Ecto neural progenitor cell (in vitro differentiated cells): ENCODE measurements at places on chromosomes 13 and 19.

DNA sequence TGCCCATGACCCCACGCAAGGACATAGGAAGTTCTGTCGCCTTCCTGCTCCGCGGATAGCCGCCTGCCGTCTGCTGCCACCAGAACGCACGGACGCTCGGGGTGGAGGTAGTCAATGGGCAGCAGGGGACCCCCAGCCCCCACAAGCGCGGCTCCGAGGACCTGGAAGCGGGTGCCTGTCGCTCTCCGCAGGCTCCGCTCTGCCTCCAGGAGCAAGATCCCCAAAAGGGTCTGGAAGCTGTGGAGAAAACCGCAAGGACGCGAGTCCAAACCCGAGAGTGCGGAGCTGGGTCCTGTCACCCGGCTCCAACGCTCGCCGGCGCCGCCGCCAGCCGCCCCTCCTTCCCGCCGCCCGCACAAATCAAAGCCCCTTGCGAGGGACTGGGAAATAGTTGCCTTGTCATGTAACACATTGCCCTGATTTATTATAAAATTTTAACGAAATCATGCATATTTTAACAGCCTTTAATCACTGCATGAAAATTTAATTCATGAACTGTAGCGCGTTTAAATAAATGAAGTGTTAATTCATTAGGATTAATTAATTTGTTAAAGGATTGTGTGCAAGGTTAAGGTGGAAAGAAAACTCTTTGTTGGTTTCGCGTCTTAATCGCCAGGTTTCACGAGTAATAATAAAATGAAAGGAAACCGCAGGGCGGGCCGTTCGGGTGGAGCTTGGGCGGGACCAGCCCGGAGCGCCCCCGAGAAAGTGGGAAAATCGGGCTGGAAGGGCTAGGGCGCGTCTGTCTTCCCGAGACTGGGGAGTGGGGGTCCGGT lies 5.5 kb upstream of the POU4F1 start:
- peak; percentile 59 for DNase-seq

DNA sequence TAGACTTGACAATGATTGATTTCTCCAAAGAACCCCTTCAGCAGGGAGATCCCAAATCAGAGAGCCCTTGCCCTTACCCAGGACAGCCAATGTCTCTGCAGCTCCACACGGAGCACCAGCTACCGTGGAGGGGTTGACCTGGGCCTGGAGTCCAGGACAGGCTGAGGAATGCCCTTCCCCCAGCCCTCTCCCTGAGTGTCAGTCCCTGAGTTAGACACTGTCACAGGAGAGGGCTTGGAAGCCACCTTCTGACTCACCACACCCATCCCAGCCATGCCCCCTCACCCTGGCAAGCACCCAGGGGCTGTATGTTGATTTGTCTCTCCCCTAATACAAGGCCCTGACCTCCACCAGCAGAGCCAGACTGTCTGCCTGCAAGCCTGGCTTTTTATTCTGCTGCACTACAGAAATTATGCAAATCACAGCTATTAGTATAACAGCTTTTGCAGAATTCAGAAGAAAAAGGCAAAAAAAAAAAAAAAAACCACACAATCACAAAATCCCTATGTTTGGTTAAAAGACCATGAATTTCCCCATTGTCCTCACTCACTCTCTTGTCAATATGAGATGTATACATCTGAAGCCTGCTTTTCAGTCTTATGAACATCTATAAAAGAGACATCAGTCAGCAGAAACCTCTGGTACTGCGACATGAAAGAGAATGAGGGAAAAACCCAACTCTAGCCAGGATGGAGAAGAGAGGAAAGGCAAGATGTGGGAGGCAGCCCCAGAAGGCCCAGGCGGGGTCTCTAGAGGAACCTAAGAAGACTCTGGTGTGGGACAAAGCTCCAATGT lies 240.7 kb downstream of the UQCRFS1 start:
- DNase-seq, result no peak

DNA sequence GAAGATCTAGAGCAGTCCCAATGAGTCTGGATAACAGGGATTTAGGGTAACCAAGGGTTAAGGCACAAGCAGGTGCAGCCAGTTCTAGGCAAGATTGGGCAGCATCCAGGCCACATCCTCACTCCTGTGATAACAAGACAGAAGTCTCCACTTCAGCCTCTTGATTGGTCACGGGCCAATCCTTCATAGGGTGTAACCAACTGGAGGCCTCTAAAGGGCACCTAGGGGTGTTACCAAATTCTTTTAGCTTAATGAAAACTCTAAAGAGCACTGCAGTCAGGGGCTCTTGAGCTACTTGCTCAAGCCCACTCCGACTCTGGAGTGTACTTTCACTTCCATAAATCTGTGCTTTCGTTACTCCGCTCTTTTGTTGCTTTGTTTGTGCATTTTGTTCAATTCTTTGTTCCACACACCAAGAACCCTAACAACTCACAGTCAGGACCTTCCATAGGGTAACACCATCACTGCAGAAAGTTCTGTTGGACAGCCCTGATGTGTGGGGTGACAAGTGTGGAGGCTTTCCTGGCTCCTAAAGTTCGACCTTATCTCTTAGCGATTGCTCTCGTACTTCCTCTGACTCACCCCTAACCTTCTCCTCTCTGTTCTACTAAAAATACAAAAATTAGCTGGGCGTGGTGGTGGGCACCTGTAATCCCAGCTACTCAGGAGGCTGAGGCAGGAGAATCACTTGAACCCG lies 36.1 kb downstream of the ZSWIM9 start:
- DNase-seq, result no peak

- no peak for DNase-seq
Measured at GRCh38 chr13:41720839-41721561, 239.9 kb downstream of the VWA8 start.

GRCh38 chr13:108657519-108657918 lies 28.1 kb downstream of the MYO16 start:
- no peak for DNase-seq

- DNase-seq, result no peak
Measured at GRCh38 chr13:77374786-77375185, 47.9 kb upstream of the MYCBP2 start.

GRCh38 chr19:16714702-16715287 lies 4.9 kb upstream of the NWD1 start:
- DNase-seq, result peak; percentile 84

- no peak for DNase-seq
Measured at GRCh38 chr19:36527341-36527740, 730 bp downstream of the ZNF260 start.

DNA sequence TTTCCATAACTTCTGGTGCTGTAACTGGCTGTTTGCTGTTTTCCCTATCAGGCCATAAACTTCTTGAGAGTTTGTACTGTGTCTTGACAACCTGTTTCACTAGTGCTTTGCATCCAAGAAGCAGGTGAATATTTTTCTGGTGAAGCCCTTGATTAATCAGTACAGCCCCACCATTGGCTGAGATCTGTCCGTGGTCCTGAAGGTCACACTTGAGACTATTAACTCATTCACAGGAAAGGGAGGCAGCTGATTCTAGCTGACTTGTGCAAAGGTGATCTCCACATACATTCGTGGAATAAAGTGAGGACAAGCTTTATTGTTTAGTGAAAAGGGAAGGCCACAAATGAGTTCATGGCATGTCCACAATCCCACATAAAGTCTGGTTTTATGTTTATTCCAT lies 61.4 kb upstream of the ZNF835 start:
- no peak for DNase-seq
